ENCODE measurements at places on chromosomes 1 and 21. TPM values are rescaled to one million over a fixed set of nuclear protein-coding genes. Genes with fewer than 3 reads are reported as not detected.

Gene LCE1E
- total RNA-seq, result not detected

Gene FNDC5
- not detected for total RNA-seq

DNA sequence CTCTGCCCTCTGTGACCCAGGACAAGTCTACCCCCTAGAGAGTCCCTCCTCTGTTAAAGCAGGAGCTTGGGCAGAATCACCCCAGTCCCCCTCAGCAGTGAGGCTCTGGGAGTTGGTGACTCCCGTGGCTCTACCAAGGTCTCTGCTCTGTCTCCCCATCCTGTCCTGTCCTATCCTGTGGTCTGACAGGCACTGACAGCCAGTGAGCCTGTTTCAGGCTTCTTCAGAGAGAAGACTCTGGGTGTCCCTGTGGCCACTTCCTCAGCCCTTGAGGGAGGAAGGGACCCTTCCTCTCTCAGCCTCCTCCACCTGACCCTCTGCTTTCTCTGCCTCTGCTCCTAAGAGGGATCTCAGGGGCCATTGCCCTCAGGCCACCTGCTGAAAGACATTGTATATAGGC is 148.7 kb downstream of the FCRL5 start:
- H3K27me3 ChIP-seq, result no peaks in the 10 kb centered on the region
- H3K36me3 ChIP-seq, result no peaks in the 10 kb centered on the region
- peaks cover 52% of the 10 kb centered on the region for H3K4me1 ChIP-seq
- DNase-seq, result no peak
- H3K4me3 ChIP-seq, result no peak overlapping the region
- H3K27ac ChIP-seq, result peak overlapping the region; percentile 76

- no peak overlapping the region for H3K27ac ChIP-seq
- H3K27me3 ChIP-seq, result no peaks in the 10 kb centered on the region
- no peaks in the 10 kb centered on the region for H3K4me1 ChIP-seq
- no peak for DNase-seq
- no peaks in the 10 kb centered on the region for H3K36me3 ChIP-seq
Observed at GRCh38 chr21:19995253-19995652, 1003.0 kb upstream of the NCAM2 start.

DNA sequence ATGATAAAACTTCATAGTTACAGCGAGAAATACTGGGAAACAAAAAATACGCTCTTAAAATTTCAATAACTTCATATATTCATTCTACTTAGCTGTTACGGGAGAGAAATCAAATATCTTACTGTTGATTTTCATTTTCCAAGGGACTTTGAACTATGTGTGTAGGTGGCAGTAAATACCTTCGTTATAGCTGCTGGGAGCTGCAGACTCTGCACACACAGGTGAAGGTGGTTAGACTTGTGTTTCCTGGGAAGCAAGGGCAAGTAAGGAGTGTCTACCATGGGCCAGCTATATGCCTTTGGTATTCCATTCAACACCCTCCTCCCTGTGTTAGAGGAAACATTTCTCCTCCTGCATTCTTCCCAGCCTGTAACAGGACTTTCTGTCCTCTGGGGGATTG is 51.4 kb upstream of the DIRAS3 start:
- H3K4me3 ChIP-seq, result no peak overlapping the region
- H3K27me3 ChIP-seq, result no peaks in the 10 kb centered on the region
- no peaks in the 10 kb centered on the region for H3K4me1 ChIP-seq

DNA sequence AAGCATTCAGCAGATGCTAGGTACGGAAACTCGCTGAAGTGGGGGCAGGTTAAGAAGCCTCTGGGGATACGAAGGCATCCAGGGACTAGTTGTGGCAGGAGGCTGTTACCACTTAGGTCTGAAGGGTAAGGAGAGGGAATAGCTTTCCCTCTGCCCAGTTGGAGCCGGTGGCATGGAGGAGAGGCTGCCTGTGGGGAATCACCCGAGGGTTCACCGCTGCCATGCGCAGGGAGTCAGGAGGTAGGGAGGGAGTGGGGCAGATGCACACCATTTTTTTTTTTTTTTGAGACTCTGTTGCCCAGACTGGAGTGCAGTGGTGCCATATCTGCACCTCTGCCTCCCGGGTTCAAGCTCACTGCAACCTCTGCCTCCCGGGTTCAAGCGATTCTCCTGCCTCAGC is 6.1 kb downstream of the PCSK9 start:
- H3K4me1 ChIP-seq, result no peaks in the 10 kb centered on the region
- H3K36me3 ChIP-seq, result no peaks in the 10 kb centered on the region
- peaks cover 3% of the 10 kb centered on the region for H3K27me3 ChIP-seq
- no peak for DNase-seq
- no peak overlapping the region for H3K4me3 ChIP-seq
- no peak overlapping the region for H3K27ac ChIP-seq

GRCh38 chr1:30680429-30680828 is 43.0 kb downstream of the MATN1 start:
- H3K4me3 ChIP-seq, result no peak overlapping the region
- H3K27ac ChIP-seq, result no peak overlapping the region
- H3K27me3 ChIP-seq, result peaks cover 20% of the 10 kb centered on the region
- DNase-seq, result no peak

- no peak for DNase-seq
- no peaks in the 10 kb centered on the region for H3K4me1 ChIP-seq
- H3K4me3 ChIP-seq, result no peak overlapping the region
- peaks cover 66% of the 10 kb centered on the region for H3K36me3 ChIP-seq
Observed at GRCh38 chr1:220153147-220153546, 59.2 kb downstream of the IARS2 start.

- H3K27ac ChIP-seq, result no peak overlapping the region
- H3K4me3 ChIP-seq, result no peak overlapping the region
- no peaks in the 10 kb centered on the region for H3K36me3 ChIP-seq
- no peaks in the 10 kb centered on the region for H3K27me3 ChIP-seq
Observed at GRCh38 chr1:157193702-157194391, 55.7 kb upstream of the ETV3 start.

DNA sequence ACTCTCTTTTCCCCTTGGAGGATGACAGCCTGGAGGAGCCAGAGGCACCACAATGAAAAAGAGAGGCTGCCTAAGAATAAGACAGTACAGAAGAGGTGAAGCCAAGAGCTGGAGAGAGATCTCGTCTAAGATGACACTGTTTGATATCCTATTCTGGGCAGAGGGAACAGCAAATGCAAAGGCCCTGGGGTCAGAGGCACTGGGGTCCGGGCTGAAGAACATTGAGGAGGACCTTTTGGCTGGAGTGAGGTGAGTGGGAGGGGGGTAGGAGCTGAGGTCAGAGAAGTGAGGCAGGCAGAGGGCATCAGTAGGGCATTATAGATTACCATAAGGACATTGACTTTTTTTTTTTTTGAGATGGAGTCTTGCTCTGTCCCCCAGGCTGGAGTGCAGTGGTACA is 19.3 kb upstream of the TMEM51 start:
- H3K4me1 ChIP-seq, result no peaks in the 10 kb centered on the region
- H3K36me3 ChIP-seq, result no peaks in the 10 kb centered on the region
- DNase-seq, result no peak
- H3K4me3 ChIP-seq, result no peak overlapping the region

GRCh38 chr1:241130881-241131280 is 226.1 kb downstream of the RGS7 start:
- H3K27me3 ChIP-seq, result no peaks in the 10 kb centered on the region
- H3K4me3 ChIP-seq, result no peak overlapping the region
- no peaks in the 10 kb centered on the region for H3K4me1 ChIP-seq
- no peaks in the 10 kb centered on the region for H3K36me3 ChIP-seq

Data from natural killer cell (primary cell).